Astrocyte (in vitro differentiated cells and primary cell): ENCODE measurements at places on chromosomes 1 and 21.

DNA sequence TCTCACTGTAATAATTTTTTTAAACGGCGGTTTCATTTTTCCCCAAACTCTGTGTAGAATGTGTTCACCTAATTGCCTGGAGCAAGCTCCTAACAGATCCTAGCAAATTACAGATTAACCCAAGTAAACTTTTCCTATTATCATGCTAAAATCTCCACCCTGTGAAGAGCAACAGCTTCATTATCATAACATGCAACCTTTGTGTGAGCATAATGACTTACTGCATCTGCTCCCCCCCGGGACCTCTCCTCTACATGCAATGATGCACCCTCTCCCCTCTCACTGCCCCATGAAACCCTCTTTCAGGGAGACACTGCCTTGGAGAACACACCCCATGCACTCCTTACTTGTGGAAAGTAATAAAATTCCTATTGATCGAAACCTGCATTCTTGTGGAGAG, 717.0 kb upstream of the TMPRSS15 start:
- DNase-seq = no peak

- no peak for DNase-seq
Measured at GRCh38 chr21:42848932-42849758, 30.2 kb downstream of the WDR4 start.

DNA sequence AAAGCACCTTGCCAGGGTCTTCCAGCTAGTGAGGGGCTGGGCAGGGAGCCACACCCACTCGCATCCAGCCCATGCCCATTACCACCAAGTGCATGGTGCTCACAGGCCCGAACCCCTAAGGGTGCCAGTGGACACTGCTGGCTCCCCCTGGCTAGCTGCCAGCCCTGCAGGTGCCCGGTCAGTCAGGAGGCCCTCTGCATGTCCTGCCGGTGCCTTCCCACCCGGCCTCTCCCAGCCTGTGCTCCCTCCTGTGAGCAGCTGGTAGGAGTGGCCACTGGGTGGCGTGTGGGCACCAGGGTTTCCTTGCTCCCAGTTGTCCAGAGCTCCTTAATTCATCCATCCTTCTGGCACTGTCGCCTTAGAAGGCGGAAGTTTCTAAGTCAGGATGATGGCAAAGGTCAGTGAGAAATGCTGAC, 33.4 kb downstream of the QSOX1 start:
- DNase-seq = peak; percentile 22

- DNase-seq = no peak
Measured at GRCh38 chr1:234409328-234409727, 36.1 kb downstream of the COA6 start.

GRCh38 chr1:161091796-161092507, 2.6 kb upstream of the NECTIN4 start:
- peak; percentile 34 for DNase-seq

- no peak for DNase-seq
Measured at GRCh38 chr1:10776190-10776905, 20.1 kb downstream of the CASZ1 start.

GRCh38 chr1:151143986-151144385, 2.4 kb downstream of the SEMA6C start:
- DNase-seq = no peak

DNA sequence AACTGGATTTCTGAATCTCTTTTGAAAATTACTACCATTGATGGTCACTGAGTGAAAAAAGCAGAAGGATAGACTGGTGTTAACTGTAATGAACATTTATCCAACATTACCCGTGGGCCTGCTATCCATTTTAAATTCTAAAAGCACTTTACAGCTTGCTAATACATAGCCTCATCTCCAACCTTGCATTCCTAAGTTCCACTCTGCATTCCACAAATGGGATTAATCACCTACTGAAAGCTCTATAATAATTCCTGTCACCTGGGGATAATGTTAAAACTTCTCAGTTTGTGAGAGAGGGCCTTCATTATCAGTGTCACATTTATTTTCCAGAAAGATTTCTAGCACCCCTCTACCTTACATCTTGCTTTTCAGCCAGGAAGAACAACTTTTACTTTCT, 38.2 kb downstream of the PTPRC start:
- DNase-seq = peak; percentile 65

DNA sequence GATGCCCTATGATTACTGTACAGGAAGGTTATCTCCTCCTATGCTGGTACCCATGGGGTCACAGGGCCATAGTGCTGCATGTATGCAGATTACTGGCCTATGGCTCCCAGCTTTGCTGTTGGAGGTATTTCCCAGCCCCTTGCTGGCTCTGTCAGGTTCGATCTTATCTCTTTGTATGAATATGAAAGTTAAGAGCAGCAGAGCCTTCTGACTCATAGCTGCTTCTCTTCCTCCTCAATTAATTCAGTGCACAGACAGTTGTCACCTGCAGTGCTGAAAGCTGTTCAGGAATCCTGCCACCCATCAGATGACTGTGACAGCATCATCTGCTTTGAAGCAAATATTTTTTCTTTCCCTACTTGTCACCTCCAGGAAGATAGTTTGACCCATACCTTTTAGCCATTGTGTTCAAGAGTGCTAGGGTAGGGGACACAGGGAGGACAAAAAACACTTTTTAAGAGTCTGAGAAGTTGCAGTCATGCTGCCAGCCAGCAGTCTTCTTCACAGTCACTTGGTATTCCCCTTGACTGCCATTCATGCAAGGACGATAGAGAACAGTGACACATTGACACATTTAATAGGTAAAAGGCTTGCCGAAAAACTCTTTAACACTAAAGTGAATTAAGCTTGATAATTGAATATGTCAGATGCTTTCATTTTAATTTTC, 73.1 kb downstream of the KIF1B start:
- DNase-seq = peak; percentile 12

DNA sequence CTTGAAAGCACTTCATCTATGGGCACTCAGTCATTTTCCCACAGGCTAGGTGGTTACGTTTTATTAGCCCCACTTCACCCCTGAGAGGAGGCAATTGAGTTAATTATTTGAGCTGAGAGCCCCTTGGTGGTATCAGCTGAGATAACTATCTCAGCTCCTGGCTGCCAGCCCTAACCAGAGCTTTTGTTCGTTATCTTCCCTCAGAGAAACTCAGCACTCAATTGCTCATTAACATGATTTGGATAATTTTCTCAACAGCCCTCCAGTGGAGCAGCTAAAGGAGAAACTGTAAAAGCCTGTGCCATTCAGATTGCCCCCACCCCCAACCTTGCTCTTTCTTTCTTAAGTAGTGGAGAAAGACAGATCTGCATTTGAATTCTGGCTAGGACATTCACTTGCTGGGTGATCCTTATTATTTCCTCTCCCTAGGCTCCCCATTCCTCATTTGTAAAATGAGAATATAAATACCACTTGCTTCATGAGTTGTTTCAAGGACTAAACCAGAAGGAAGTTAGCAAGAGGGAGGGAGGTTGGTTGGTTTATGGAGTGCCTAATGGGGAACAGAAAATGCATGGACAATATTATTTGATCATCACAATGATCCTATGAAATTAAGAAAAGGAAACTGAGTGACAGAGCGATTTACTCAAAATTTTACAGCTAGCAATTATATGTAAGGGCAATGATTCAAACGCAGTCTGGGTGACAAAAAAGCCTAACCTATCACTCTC, 218.7 kb upstream of the FGGY start:
- no peak for DNase-seq

GRCh38 chr1:159941591-159942560, 3.5 kb downstream of the IGSF9 start:
- no peak for DNase-seq

DNA sequence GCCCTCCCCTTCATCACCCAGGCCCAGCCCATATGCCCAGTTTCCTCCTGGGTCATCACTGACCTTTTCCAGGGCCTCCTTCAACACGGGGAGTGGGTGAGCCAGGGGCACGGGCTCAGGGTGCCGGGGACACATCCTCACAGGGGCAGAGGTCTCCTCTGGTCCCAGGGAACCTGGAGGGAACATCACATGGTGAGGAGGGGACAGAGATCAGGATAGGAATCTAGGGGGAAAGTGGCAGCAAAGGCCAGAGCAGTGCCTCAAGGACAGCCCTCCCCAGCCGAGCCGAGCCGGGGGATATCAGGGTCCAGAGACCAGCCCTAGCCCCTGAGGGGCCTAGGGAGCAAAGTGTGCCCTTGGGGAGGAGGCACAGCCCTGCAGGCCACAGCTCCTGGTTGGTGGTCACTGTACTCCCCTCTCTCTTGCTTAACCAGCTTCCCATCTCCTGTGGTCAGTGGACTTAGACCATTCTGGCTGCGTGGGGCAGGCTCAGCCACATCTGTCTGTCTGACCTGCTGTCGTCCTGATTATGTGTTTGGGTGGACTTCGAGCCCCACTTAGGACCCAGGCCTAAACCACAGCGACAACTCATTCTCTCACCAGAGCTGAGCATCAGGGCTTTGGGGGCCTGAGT, 9.5 kb downstream of the LACTBL1 start:
- no peak for DNase-seq

DNA sequence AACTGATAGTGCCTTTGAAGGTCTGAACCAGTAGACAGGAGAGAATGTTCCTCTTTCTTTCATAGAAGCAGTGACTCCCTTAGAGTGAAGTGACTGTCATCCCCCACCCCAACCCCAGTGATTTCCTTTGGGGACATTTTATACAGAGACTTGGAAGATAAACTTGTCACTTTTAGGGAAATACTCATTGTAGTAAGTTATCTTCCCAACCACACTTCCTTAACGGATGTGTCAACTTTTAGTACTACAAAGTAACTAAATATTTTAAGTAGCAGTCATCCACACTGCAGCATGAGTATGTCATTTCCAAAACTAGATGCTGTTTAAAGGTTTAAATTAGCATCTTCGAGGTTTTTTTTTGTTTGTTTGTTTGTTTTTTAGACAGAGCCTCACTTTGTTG, 13.7 kb downstream of the LRRC8B start:
- DNase-seq = peak; percentile 39

DNA sequence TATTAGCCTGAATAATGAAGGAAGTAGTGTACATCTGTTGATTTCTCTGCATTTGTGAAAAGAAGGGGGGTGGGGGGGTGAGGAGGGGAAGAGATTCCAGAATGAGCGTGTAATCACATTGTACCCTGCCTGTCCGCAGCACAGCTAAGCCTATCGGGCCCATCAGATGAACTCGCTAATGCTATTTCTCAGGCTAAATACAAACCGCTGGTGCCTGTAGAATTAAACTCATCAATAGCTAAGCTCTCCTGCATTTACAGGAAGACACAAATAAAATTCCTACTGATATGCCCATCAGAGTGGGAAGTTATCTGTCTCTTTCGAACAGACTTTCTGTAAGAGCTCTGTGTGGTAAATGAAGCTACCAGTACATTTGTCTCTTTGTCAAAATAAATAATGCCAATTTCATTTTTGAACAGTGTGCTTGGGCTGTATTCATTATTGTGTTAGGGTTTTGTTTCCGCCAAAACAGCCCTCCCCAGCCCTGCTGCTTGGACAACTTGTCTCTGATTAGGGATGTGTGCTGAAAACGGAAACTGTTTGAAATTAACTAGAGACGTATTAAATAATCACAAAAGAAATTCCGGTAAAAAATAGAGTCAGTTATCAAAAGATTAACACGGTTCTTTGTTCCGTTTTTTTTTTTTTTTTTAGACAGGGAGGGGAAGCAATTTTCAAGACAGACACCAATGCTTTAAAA, 305.4 kb downstream of the TTLL7 start:
- peak; percentile 12 for DNase-seq

DNA sequence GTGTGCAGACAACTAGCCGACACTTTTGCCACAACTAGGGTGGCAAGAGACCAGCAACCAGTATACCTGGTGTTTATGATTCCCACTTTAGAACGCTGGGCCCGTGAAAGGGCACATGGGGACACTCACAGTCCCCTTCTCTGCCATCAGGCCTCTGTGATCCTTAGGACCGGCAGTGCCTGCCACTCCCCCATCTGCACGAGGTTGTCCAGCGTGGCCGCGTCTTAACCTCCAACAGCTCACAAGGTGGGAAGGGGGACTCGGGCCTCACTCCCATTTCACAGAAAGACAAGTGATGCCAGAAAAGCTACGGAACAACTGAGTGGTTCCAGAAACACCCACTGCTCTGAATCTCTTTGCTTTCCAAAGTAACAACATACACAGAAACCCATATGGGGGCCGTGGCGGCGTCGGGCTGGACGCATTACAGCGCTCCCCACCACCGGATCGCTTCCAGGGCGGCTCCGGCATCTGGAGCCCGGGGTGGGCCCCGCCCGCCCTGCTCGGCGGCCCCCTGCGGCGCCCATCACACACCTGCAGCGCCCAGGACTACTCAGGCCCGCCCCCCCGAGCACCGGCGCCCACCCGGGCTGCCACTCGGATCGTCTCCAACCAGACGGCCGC, 1.0 kb downstream of the ZNF496 start:
- DNase-seq = no peak

DNA sequence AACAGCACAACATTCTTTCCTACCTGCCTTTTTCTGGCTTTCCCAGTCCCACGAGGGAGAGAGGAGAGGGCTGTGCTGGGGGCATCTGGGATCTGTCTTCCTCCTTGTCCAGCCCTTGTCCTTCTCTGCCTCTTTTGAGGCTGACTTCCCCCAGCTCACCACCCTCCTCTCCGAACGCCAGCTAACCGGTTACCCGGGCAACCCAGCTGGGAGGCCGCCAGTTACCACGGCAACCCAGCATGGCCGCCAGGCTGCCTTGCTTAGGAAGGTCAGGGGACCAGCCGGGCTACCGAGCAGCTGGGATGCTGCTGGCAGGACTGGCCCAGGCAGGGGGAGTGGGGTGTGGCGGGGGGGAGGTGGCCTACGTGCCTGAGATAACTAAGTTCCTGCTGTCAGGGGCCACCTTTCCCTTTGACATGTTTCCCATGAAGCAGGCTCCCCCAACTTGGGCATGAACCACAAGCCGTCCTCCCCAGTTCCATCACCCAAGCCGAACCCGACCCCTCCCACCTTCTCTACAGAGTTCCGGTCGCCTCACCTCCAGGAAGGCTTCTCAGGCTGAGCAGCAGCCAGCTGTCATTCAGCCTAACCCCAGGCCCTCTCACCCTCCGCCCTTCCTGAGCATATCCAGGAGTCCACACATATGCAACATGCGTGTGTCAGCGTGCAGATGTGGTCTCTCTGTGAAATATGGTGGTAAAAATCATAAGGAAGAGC, 8.7 kb downstream of the PLEKHA6 start:
- peak; percentile 64 for DNase-seq

- no peak for DNase-seq
Measured at GRCh38 chr1:35386959-35387358, 118.5 kb downstream of the ZMYM4 start.

- DNase-seq = peak; percentile 83
Measured at GRCh38 chr1:183887826-183888819, 83.2 kb downstream of the RGL1 start.

GRCh38 chr1:38611664-38612211, 247.8 kb downstream of the RRAGC start:
- DNase-seq = no peak

DNA sequence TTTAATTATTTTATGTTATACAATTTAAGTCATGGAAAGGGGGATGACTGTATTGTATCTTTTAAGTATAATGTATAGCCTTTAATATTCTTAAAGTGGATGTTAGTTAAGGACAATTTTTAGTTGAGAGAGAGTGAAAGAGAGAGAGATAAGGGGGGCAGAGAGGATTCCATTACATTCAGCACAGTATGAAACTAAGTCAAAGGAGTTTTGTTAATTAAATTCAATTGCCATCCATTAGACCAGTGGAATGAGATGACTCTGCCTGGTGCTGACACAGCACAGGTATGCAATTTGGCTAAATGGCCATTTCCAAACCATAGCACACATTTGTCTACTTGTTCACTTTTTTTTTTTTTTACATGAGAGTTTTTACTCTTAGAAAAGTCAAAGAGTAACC, 27.5 kb downstream of the NFIA start:
- DNase-seq = no peak
